Left colon (tissue), 2 donors: ENCODE measurements at places on chromosomes 1 and 21. TPM values are rescaled to one million over a fixed set of nuclear protein-coding genes. Genes with fewer than 3 reads are reported as not detected.

DNA sequence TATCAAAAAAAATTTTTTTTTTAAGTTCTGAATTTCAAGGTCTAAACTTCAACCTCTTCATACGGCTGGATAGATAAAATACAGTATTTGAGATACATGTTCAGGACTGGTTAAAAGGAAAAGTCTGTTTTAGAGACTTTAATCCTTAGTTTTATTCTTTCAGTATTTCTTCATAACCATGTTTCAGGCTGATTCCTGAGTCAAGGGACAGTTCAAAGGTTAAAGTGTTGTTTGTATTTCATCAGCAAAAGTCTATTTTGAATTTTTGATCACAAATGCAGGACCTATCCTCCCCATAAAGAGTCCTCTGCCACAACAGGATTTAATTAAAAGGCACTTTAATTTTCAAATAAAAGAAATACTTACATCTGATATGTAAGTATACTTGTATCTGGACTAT is 53.5 kb downstream of the SELENOF start:
- no peak for DNase-seq

The UBE2U gene
- total RNA-seq: not detected

DNA sequence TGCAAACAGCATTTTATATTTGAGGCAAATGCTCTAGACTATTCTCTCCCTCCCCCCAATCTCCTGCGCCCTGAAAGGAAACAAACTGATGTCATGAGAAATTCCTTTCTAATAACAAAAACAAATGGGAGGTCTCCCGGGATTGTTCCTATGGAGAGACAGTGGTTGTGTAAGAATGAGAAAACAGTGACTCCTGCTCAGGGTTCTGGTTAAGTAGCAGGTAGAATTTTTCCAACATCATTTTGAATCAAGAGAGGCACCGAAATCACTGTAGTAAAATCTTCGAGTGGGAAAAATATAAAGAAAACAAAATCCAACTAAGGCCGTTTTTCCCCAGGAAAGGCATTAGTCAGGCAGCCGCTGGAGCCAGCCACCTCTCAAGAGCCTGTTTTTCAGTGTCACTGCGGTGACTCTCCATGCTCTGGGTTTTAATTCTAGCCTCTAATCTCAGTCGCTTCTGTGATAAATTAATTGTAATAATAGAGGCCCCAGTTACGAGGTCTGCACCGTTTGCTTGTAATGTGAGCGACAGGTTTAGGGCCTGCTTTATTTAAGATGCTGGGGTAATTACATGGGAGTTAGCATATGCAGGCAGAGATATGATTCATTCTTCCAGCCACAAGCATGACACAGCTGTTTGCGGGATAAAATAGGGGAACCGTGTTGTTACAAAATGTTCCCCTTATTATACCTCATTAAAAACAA is 80.3 kb downstream of the RNF220 start:
- DNase-seq: no peak

- no peak for DNase-seq
Observed at GRCh38 chr1:235331401-235331800, 3.0 kb downstream of the GGPS1 start.

GRCh38 chr1:162625679-162626078 is 6.6 kb upstream of the DDR2 start:
- no peak for DNase-seq

GRCh38 chr1:53878492-53879105 is 11.0 kb downstream of the YIPF1 start:
- DNase-seq: no peak

DNA sequence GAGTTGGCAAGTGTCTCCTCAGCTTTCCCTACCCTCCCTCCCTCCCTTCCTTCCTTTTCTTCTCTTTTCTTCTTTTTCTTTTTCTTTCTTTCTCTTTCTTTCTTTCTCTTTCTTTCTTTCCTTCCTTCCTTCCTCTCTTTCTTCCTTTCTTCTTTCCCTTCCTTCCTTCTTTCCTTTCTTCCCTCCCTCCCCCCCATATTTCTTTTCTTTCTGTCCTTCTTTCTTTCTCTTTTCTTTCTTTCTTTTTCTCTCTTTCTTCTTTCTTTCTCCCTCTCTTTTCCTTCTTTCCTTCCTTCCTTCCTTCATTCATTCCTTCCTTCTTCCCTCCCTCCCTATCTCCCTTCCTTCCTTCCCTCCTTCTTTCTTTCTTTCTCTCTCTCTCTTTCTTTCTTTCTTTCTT is 18.6 kb upstream of the TTC22 start:
- DNase-seq: no peak

The RNF186 gene
- total RNA-seq: 50.3 TPM

DNA sequence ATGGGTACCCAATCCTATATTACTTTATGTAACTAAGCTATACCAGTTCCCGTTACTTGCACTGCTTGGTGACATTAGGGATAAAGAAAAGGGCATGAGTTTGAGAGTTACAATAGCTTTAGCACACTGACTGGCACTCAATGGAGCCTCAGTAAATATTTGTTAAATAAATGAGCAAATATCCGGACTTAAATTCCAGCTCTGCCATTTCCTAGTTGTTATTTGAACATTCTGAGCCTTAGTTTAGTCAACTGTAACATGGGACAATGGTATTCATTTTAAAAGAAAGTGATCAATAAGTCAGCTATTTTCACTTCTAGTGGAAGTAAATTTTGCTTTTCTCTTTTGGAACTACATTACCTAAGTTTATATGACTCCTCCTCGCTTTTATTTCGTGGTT is 198.7 kb downstream of the ZC3H11B start:
- DNase-seq: no peak

DNA sequence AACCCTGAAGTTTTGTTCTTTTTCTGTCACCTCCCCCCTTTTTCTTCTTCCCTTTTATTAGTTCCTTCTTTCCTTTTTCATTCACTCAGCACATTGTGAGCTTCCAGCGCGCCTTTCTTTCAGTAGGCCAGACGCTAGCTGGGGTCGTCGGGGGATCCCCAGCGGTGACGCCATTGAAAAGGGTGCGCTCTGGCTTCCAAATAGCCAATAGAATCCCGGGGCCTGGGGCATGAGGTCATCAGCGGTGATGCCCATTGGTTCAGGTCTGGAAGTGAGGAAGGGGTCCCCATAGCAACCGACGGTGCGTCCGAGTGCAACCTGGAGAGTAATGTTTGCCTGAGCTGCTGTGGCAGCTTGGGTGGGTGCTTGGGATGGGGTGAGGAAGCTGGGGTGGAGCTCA is 6.9 kb upstream of the EFNA3 start:
- DNase-seq: no peak
